ENCODE measurements at places on chromosomes 2 and 18. TPM values are rescaled to one million over a fixed set of nuclear protein-coding genes. Genes with fewer than 3 reads are reported as not detected.

DNA sequence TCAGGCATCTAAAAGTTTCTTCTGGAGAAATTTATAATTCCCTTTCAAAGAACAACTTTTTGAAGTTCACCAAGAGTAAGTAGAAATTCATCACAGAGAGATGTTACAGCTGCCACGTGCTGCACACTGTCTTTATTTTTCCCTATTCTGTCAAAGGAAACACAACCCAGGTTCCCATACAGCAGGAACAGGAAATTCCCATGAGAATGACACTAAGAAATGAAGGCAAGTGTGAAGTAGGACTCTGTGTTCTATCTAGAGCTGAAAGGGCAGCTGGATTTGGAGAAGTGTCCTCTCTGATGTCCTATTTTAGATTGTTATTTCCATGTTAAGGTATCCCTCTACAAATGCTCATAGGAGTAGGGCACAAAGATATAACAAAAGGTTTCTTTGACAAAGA, 58.8 kb downstream of the PID1 start:
- DNase-seq, result no peak

DNA sequence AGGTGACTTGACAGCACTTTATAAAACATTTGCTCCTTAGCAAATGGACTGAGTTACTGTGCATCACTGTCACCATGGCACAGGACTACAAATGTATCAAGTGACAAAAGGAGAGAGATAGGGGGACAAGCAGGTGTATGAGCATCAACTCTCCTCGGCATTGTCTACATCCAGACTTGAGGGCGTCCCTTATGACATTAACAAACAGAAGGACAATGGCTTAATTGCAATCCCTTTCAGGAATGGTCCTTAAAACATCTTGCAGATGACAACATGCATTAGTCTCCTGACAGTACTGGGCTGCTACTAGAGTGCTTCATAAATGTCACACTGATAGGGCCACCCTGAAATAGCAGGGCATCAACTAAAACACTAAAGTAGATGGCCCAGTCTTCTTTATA, 198.8 kb downstream of the PDE1A start:
- DNase-seq, result no peak

DNA sequence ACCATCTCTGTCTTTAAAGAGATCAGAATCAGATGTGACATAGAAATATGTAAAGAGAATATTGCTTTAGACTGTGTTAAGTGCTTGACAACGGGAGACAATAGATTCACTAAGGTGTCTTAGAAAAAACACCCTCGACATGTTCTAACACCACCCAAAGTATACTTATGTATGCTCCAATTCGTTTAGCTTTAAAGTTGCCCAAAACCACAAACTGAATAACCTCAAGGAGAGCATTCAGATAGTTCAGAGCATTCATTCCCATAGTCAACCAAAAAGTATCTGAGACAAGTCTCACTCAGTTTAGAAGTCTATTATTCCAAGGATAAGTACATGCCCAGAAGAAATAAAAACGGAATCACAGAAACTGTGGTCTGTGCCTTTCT, 96.4 kb downstream of the KYNU start:
- no peak for DNase-seq

DNA sequence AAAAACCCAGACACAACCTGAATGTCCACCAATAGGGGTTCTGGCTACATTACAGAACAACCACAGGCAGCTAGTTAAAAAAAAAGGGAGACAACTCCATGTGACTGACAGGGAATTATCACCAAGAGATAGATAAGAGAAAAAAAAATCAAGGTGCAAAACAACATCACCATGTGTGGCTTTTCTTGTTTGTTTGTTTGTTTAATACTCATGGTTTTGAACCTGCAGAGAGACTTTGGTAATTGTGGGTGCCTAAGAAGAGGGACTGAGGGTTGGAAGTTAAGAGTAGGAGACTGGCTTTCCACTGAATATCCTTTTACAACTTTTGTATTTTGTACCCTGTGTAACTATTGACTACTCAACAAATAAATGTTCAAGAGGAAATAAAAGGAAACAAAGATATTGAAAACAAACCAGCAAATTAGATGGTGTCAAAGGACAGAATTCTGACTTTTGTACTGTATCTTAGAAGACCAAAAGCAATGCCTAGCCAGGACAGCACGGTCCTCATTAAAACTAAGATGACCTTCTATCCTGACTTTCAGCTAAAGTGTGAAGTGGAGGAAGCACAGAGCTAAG, 22.5 kb upstream of the DNAJC27 start:
- DNase-seq, result no peak

DNA sequence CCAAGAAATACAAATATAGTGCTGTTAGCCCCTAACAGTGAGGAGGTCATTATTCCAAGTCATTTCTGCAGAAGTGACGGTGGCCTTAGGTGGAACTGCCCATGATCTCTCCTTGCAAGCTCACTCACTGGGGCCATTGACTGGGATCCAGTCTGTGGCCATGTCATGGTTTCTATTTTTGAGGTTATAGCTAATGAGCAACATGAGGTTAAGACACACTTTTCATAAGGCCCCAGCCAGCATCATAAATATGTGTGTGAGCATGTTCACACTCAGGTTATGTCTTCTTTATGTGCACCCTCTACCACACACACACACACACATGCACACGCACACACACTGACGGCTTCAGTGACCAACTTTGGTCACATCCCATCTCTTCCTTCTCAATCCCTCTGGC, 484 bp downstream of the AFF3 start:
- no peak for DNase-seq

Gene HOXD4
- total RNA-seq, result 0.09 TPM

Gene COLEC12
- total RNA-seq, result 5.6 TPM

GRCh38 chr2:11132036-11132671, 23.1 kb upstream of the SLC66A3 start:
- no peak for DNase-seq

DNA sequence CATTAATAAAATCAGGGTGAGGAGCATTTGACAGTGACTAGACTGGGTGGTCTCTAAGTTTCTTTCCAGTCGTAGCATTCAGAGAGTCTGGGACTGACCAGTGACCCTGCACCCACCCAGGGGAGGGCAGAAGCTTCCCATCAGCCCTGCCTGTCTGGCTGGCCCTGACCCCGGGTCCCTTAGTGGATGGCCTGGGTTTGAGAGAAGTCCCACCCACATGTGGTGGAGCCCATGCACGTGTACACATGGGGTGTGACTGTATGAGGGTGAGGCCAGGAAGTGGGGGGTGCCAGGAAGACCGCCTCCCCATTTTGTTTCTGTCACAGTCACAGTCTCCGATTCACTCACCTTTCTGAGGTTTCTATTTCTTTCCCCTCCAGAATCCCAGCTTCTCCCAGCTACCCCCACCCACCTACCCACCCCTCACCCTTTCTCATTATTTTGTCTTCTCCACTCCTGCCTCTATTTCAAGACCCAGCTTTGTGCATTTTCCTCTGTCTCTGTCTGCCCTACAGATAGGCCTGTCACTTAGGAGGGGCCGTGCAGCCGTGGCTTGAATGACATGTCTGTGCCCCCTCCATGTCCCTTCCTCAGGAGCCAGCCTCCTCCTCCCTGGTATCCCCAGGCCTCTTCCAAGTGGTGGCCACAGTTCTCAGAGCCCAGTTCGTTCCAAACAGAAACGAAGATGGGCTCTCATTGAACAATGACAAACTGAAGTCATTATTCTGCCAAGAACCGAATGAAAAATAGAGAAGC, 13.6 kb downstream of the CIB4 start:
- DNase-seq, result no peak

Gene POTEJ
- total RNA-seq, result 0.09 TPM

DNA sequence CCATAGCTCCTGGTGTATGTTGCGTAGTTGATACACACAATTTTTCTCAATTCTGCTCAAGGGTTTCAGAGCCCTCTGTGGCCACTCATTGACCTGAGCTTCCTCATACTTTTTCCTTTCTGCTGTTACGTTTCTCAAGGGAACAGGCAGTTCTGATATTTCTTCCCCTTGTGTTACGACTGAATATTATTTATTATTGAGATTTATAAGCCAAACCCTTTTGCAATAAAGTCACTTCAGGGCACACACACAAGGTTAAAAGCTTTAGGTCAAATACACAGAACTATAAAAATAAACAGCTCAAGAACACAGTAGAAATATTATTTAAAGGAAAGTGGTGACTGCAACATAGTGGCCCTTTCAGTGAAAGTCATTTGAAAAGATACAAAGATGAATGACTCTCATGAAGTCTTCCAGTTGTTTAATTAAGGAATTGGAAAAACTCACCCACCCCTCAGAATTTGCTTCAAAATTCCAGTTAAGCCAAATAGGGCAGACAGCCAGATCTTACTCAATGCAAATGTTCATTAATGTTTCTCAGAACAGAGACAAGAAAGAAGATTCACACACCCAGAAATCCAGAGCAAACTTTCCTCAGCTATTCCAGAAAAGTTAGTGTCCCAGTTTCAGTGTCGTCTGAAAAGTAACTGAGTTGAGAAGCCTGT, 179.7 kb downstream of the TRIB2 start:
- no peak for DNase-seq

GRCh38 chr2:67130531-67131256, 266.4 kb upstream of the ETAA1 start:
- DNase-seq, result no peak
